Mesothelial cell of epicardium (in vitro differentiated cells): ENCODE measurements at places on chromosomes 11 and 22.

- DNase-seq, result peak; percentile 14
These were observed 474.4 kb downstream of the BRD1 start for GRCh38 chr22:49353235-49353634.

GRCh38 chr11:129639300-129639699, 176.3 kb upstream of the TMEM45B start:
- DNase-seq, result no peak

DNA sequence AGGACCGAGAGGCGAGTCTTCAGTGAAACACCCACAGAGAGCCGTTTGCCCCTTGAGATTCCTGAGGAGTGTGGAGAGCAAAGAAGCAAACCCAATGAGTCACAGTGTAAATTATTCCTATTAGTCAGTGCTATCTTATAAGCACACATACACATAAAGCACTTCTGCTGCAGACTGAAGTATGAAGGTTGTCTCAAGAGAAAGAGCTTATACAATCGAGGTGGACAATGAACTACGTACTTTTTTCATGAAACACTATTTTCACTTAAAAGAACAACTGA, 37.3 kb downstream of the GALNT18 start:
- no peak for DNase-seq

DNA sequence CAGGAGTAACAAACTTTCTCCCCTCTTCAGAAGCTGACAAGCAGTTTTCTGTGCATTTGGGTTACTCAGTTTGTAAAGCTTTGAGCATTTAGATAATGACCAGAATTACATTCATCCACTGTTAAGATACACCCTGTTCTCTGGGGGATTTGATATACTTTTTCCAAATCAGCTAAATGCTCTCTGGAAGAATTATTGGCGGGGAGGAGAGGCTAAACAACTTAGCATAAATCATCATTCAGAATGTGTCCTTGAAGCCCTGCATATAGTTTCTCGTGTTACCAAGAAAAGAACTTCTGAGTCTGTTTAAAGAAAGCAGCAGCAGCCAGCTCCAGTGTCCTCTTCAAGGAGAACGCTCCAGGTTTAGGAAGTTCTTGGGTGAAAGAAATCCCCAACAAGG, 54.9 kb upstream of the LDLRAD3 start:
- DNase-seq, result no peak

DNA sequence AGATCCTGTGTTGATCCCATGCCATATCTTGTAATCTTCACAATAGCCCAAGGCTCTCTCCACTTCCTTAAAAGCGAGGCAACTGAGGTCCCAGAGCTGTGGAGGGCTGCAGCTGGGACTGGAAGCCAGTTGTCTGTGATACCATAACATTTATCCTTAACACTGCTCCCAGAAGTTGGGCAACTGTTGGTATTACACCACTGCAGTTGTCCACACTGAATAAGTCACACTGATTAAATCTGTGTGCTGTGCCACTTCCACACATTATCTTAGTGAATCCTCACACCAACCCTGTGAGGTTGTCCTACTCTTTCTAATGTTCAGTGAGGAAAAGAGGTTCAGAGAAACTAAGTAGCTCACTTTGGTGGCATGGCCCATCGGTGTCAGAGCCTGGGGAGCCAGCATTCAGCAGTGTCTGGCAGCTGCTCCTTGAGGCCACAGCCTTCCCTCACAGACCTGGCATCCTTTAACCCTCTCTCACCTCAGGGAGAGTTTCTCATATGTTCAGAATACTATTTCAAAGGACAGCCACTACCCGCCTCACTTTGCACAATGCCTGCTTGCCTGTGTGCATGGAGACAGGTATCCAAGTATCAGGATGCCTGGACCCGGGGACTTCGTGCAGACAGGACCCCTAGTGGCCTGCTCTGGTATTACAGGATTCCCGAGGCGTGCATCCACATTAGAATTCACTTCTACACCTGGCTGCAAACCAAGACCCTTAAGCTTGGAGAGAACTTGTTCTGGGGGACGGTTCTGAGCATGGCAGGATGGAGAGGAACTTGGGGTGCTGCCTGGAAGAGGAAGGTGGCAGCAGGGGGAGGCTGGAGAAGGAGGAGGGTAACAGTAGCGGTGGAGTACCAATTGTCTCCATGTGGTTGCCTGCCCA, 221.9 kb upstream of the TBCEL start:
- DNase-seq, result peak; percentile 51

DNA sequence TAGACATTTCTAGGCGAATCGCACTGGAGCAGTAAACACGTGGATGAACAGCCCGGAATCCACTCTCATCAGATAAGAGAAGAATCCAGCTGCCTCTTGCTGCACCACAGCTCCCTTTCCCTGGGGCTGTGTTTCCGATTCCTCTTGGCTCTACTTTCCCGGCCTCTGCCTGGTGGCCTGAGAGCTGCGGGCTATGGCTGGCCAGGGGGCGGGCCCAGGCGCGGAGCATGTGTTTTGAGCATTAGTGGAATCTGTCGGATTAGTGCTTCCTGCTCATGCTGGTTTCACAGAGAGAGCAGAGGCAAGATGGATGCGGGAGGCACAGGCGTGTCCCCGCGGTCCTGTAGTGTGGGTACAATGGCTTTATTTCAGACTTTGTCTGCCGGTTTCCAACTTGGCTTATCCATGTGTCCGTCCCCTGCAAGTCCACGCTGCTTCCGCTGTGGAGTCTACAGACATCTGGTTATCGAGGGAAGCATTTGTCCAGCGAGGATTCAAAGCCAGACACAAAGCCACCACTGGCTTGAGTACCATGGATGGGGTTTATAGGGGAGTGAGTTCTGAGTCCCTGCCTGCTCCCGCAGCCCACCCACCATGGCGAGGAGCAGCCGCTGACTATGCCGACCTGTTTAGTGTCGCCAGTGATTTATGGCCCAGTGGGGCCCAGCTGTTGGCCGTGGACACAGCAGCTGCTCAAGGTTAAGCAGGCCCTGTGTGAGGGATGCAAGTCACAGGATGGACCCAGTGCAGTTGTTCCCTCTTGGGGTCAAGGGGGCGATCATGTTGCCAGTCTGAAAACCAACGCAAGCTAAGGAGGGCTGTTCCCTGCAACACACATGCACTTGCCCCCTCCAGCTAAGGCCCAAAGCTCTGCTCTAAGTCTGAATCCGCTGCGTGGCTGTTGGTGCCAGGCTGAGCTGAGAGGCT, 43.3 kb upstream of the EP300 start:
- DNase-seq, result peak; percentile 67

DNA sequence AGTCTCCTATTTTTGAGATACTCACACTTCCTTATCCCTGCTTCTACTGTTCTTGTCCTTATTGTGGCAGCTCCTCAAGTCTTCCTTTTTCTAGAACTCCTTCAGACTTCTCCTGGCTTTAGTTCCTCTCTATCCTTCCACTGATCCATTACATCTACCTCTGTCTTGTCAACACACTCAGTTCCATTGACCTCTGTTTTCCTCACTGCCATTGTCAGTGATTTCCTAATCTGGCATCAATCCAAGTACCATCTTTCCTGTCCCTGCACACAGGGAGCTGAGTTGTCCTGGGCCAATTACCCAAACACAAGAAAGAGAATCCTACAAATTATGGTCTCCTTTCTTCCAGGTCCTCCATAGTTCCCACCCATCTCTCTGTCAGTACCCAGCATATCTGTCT, 27.9 kb upstream of the RIC3 start:
- no peak for DNase-seq

DNA sequence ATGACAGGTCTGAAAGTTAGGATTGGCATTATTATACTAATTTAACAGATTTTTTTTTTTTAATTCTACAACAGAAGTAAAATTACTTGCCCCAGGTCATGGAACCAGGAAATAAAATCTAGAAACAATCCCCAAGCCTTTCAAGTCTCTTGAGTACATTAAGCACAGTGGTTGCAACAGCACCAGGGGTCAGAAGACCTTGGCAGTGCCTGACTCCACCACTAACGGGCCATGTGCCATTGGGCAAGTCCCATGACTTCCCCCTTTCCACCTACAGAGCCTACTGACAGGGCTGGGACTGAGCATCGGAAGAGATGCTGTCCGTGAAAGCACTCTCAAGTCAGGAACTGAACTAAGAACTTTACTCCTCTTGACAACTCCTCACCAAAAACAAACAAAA, 98.6 kb upstream of the AKIP1 start:
- DNase-seq, result no peak

DNA sequence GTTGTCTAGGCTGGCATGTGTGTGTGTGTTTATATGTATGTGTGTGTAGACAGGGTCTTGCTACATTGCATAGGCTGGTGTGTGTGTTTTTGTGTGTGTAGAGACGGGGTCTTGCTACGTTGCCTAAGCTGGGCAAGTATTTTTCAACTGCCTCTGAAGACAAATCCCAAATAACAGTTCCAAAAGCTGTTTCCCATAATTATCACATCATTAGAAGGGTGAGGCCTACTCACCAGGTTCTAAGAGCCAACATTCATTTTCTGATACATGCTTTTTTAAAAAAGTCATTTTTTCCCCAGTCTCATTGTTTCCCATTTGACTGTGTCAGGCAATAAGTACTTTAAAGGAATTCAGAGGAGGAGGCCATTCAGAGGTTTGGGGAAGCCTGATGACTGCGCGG, 22.8 kb downstream of the SAA1 start:
- DNase-seq, result no peak

DNA sequence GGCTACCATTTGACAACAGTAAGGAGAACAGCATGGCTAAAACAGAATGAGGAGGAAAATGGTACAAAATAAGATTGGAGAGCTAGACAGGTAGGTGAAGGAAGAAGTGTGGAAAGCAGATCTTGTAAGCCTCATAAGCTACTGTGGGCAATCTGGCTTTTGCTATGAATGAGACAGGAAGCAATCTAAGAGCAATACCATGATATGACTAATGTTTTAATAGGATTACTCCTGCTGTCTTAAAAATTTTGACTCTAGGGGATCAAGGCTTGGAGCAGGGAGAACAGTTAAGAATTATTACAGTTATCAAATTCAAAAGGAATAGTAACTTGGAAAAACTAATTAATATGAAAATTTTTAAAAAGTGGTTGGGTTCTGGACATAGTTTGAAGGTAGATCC, 1166.0 kb upstream of the CCDC90B start:
- no peak for DNase-seq

DNA sequence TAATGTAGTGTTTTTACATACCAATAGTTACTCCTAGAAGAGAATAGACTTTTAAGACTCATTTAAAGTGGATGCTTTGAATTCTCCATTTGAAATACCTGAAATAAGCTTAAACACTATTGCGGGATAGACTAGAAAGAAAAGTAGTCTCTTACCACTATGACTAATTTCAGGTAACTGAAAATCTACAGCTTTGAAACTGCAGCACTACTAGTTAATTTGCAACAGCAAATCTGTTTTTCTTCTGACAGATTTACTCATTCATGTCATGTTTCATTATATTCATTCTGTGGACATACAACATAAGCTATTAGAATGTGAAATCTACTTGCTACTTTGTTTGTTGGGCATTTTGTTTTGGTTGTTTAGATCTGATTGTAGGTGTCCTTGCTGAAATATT, 153.6 kb downstream of the MAML2 start:
- no peak for DNase-seq

DNA sequence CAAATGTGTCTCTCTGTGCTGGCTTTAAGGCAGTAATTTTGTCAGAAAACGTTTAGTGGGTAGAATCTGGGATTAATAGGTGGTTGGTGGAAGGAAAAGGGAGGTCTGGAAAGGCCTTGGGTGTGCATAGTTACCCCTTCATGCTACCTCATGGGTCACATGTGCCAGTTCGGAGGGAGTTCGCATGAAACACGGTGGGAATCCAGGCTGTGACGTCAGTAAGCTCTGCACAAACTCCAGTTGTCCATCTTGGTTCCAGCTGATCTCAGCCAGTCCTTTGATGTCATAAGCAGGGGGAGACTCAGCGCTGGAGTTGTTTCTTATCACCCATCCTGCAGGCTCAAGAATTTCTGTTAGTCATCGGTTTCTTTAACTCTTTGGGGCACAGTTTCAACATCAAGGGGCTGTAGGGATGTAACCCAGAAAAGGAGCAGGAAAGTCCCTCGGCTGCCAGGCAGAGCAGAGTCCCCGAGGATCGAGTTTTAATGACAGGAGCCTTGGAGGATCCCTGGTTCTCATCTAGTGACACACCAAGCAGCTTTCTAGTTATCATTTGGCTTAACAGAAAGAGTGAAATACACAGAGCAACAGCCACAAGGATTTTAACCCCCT, 28.9 kb downstream of the MOV10L1 start:
- DNase-seq, result peak; percentile 45

DNA sequence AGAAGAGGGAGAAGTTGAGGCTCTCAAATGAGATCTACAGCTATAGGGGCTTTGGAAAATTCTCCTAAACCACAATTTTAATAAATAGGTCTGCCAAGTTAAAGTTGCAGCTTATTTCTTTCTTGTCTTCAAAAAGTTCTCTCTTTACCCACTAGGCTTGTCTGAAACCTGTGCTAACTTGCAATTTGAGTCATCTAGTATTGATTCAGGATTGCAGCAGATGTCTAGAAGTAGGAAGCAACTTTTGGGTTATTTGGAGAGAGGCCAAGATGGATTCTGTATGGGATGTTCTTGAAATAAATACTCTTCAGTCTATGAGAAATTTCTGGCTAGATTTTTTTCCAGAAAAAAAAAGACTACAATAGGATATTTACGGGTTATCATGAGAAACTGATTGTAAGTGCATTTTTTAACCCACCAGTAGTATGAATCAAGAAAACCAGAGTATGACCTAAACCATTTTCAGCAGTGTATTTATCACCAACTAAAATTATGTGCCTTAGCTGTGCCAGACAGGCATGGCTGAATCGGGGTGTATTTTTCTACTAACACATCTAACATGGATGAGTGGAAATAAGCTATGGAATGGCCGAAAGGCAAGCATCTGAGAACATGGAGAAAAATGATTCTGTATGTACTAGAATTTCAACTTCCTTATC, 4.9 kb upstream of the RAB38 start:
- DNase-seq, result no peak

GRCh38 chr11:134536219-134536618, 124.2 kb upstream of the B3GAT1 start:
- DNase-seq, result no peak

GRCh38 chr11:83545494-83546260, 259.5 kb upstream of the CCDC90B start:
- DNase-seq, result no peak

DNA sequence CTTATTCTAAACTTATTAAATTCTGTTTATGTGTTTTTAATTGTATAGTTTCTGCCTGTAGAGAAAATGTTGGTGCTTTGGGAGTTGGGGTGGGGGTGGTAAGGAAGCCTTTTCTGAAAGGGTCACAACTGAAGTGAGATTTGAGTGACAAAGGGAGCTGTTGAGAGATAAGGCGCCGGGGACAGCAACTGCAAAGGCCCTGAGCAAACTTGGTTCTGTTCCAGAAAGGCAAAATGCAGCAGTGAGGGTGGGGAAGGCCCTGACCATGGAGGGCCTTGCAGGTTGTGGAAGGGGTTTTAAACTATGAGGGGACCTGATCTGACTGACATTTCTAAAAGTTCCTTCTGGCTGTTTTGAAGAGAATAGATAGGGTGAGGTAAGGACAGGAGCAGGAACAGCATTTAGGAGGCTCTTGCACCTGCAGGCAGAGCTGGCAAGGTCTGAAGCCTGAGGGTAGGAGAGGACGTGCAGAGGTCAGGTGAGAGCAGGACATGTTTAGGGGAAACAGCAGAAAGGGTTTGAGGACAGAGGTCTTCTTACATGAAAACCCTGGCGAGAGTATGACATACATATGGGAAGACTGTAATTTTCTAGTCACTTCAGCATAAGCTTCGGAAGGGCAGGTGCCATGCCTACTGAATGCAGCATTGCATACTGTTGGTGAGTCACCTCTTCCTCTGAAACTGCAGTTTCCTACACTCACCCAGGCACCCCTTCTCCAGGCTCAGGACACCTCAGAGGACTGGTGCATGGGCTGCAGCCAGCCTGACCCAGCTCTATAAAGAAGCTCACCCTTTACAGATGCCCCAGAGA, 190.7 kb downstream of the SNX19 start:
- DNase-seq, result no peak
